ENCODE measurements at places on chromosomes 12 and 14.

GRCh38 chr12:49527361-49528130 lies 11.3 kb upstream of the KCNH3 start:
- DNase-seq: no peak

- peak; percentile 28 for DNase-seq
Observed at GRCh38 chr12:127280393-127281275, 986.3 kb upstream of the TMEM132C start.

DNA sequence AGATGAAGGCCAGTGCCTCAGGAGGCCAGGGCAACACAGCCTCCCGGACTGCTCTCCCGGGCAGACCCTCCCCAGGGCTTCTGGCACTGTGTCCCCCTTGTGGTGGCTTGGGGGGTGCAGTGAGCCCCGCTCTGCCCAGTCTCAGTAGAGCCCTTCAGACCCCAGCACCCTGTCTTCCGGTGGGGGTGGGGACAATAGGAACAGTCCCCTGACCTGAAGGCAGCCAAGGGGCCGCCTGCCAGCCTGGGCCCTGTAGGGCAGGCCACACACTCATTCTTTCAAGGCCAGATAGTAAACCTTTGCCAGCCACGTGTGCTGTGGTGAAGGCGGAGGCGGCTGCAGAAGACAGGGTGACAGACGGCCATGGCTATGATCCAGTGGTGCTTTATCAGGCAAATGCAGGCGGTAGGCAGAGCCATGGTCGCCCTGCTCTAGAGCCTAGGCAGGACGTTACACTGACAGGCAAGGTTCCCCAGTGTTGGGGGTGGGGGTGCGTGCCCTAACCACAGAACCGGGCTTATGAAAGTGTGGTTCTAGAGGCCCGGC lies 15.0 kb downstream of the ZFYVE21 start:
- no peak for DNase-seq

DNA sequence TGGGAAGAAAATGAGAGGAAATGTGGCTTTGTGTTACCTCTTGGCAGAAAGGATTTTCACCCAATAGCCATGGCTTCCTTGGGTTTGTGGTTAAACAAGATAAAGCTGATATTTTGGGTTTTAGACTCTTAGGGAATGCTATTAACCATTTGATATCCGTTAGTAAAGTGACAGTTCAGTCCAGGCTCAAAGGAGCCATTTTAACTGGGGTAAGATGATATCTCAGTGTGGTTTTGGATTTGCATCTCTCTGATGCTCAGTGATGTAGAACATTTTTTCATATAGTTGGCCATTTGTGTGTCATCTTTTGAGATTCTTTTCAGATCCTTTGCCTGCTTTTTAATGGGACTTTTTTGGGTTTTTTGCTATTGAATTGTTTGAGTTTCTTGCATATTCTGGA lies 30.1 kb downstream of the IFT43 start:
- no peak for DNase-seq

- DNase-seq: no peak
Observed at GRCh38 chr12:120932058-120932457, 27.9 kb upstream of the SPPL3 start.

DNA sequence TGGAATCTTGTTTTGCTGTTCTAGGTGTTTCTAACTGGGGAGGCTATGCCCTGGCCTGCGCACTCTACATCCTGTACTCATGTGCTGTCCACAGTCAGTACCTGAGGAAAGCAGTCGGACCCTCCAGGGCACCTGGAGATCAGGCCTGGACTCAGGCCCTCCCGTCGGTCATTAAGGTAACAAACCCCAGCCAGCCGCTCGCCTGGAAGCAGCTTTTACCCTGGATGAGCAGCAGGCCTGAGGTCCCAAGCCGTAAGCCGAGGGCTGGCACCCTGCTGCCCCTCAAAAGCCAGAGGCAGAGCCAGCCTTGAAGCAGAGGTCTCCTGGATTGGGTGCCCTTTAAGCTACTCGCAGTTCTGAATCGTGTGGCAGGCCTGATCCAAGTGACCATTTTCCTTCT lies 29.1 kb downstream of the GPR68 start:
- DNase-seq: no peak

DNA sequence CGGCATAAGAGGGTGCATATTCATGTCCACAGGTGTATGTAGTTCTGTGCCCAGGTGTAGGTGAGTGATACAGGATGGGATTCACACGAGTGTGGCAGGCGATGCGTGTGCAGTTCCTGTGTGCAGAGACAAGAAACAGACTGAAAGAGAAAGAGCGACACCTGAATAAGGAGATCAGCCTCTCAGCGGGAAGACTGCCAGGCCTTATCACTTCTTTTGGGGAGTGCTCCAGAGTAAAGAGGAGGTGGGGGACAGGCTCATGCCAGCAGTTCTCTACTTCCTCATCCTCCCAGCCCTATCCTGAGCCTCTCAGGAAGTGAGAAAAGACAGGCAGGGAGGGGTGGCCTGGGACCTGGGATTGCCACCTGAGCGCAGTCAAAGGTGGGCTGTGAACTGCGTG lies 2.8 kb downstream of the PSMB11 start:
- DNase-seq: no peak

- no peak for DNase-seq
Observed at GRCh38 chr14:71714225-71714624, 218.0 kb upstream of the RGS6 start.

Measured in stimulated activated CD8-positive, alpha-beta memory T cell treated with anti-CD3 and anti-CD28 coated beads, Interleukin-4, amount 100 ng/mL, for 1 hour (primary cell).